ENCODE measurements at places on chromosomes 12 and 14.

DNA sequence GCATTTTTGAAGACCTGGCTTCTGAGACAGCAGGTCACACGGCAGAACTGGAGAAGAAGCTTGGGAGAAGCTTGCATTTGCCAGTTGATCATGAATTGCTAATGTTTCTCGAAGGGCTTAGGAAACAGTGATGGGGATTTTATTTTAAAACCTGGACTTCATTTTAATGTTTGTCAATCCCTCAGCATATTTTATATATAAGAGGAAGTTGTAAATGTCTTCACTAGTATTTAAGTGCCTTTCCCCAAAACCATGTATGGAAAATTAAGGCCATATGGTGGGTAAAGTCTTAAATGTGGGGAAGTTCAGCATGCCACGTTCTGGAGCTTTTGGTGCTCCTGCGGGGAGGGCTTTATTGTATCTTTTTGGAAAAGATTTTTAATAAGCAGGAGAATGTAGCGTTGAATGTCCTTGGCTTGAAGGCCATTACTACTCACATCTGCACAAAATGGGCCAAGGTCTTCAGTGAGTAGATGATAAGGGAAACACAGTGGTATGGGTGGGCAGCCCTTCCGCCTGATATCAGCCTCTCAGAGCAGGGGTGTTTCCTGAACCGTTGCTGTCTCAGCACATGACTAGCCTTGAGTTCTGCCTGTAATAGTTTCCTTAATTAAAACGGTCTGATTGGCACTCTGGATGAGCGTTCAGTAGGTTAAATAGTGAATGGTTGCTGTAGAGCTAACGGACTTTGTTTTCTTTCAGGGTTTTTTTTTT, 511.4 kb downstream of the PCNX1 start:
- no peak for DNase-seq

- DNase-seq: no peak
Observed at GRCh38 chr12:89436062-89436461, 83.8 kb upstream of the DUSP6 start.

DNA sequence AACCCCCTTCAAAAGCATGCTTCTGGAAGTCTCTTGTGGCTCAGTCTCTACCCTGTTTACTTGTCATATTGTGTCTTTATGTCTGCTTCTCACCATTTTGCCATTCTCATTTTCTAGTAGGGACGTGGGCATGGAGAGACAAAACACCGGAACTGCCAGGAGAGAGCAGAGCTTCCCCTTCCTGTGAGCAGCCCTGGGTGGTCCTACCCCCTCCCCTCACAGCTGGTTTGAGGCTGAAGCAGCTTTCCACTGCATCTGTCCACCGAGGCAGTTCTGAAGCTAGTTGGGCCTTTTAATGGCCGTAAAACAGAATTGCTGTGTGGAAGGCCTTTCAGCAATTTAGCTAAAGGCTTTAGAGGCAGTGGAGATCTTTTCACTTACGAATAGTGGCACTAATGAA, 77.0 kb downstream of the PELI2 start:
- no peak for DNase-seq

DNA sequence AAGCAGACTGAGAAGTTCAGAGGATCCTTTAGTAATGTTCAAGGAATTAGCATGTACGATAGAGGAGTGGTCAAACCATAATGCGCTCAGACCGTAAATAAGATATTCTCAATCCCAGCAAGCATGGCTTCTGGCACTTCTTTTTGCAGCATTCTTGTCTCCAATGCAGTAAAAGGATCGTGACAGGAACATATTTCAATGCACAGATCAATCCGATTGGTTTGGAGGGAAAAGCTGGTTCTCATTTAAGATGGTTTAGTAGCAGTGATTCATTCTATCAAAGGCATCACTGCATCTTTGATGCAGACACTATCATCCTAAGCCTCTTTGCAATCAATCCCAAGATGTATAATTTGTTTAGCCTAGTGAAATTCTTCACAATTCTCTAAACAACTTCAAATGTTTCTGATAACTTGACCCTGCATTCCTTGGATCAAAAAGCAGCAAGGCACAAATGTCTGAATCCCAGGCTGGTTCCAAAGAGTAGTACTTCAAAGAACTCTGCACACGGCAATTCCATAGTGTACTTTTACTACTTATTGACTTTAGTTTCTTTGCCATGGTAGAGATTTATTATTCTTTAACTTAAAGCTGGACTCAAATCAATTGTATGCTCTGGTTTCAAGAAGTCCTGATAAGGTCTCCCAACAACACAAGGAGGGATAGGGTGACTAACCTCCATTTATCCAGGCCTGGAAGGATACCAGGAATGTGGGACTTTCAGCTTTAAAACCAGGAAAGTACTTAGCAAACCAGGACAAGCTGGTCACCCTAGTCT, 96.8 kb upstream of the MDM1 start:
- DNase-seq: no peak

GRCh38 chr14:91649930-91650329, 82.0 kb downstream of the CATSPERB start:
- no peak for DNase-seq

DNA sequence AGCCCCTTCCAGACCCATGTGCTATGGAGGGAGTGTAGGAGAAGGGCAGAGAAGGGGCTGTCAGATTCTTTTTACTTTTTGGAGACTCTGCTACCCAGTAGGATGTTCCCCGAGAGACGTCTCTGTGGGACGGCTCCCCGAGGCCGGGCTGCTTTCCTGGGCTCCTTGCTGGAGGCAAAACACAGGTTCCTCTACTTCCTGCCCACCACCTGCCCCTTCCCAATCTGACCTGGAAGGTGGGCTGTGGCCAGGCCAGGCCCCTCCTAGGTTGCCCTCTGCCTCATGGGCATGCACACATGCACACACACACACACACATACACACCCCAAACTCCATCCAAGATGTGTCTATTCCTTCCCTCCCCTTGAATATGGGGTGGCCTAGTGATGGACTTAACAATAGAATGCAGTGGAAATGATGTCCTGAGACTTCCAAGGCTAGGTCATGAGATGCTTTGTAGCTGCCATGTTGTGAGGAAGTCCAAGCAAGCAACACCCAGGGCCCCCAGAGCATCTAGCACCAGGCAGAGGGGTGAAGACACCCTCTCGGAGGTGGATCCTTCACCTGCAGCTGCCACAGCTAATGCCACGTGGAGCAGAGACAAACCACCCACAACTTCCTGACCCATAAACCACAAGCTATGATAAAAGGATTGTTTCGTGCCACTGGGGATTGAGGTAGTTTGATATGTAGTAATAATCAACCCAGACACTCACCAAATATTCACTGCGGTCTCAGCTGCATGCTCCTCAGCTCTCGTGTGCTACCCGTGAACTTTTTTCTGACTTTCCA, 1.6 kb upstream of the ASB2 start:
- no peak for DNase-seq

DNA sequence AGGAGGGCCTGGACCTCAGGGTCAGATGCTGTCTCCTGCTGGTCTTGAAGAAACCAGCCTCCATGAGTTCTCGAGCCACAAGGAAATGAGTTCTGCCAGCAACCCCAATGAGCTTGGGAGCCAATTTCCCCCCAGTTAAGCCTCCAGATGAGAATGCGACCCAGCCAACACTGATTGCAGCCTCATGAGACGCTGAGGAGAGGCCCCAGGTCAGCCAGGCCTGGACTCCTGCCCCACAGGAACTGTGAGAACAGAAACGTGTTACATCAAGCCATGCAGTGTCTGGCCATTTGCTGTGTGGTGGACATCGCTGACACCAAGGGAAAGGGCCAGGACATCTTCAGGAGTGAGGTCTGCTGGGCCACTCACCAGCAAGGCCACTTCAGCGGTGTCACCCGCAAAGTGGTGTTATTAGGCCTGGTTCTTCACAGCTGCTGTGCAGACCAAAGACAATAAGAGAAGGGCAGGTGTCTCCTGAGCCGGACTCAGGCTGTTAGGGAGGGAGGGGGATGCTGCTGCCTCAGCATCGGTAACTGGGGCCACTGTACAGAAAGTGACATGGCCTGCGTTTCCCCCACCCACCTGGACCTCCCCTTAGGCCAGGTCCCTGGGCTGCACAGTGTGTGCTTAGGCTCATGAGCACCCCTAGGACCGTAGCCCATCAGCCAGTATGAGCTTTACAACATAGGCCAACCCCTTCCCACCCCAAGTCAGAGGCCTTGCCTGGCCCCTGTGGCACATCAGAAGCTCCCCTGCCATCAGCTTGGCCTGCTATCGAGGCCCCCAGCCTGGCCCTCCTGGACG, 272.4 kb upstream of the RTL1 start:
- DNase-seq: no peak

- peak; percentile 24 for DNase-seq
Observed at GRCh38 chr12:15446807-15447206, 124.5 kb downstream of the PTPRO start.

- DNase-seq: no peak
Observed at GRCh38 chr12:56951582-56952339, 5.6 kb downstream of the RDH16 start.
